GM23338 (cell line): ENCODE measurements at places on chromosomes 5 and 9. TPM values are rescaled to one million over a fixed set of nuclear protein-coding genes. Genes with fewer than 3 reads are reported as not detected.

- peak; percentile 23 for DNase-seq
Observed at GRCh38 chr9:120710110-120710981, 3.9 kb downstream of the MEGF9 start.

GRCh38 chr9:127686461-127687393, 20.1 kb upstream of the CFAP157 start:
- no peak for DNase-seq

GRCh38 chr9:135345775-135346433, 133.7 kb upstream of the PPP1R26 start:
- no peak for DNase-seq

GRCh38 chr5:88979244-88979643, 96.3 kb upstream of the MEF2C start:
- DNase-seq = peak; percentile 17

Gene RICTOR
- 27.4 and 30.2 TPM in 2 replicates for total RNA-seq

GRCh38 chr5:167870055-167870454, 421.4 kb upstream of the WWC1 start:
- DNase-seq = no peak

Gene KCNMB1
- total RNA-seq = 0.17 and 0.23 TPM in 2 replicates

Gene STARD4
- 92.0 and 106 TPM in 2 replicates for total RNA-seq

- DNase-seq = no peak
Observed at GRCh38 chr5:176501333-176501732, 35.9 kb downstream of the RNF44 start.

Gene MGAT4B
- total RNA-seq = 101 and 102 TPM in 2 replicates

DNA sequence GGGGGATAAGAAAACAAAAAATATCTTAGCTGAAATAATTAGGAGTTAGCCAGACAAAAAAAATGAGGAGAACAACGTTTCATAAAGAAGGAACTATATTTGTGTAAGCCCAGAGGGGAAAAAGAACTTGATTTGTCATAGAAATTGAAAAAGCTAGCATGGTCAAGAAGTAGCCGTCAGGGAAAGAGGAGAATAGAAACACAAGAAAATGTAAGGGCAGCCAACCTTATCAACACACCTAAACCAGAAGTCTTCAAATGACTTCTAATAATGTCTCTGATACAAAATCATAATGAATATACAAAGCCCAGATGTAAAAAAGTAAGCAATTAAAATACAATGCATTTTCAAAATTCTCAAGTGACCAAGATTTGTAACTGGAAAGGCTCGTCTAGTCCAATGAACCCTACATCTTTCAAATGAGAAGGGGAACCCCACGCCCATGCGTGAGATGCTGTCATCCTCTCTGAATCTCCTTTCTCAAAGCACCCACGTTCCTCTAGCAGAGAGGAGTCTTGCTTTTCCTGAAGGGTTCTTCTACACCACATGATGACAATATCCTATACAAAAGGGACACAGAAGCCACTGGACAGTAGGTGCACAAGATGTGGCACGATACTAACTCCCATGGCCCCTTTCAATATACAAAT, 103.7 kb downstream of the ARL15 start:
- DNase-seq = no peak

Gene ASS1
- 98.1 and 103 TPM in 2 replicates for total RNA-seq

DNA sequence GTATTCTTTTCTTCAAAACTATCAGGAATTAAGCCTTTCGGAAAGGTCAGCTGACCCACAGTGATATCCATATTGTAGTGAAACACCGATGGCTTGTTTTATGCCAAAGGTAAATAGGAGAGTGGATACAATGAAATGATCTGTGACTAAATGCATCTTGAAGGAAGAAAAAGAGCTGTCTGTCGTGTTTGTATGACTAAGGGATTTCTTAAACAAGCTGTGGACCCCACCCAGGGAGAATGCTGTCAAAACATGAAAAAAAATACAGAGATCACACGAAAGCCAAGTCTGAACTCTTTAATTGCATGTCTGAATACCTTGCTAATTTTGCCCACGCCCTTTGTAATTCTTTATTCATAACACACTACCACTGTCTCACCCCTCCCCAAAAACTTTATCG, 286.4 kb upstream of the WWC1 start:
- DNase-seq = no peak

DNA sequence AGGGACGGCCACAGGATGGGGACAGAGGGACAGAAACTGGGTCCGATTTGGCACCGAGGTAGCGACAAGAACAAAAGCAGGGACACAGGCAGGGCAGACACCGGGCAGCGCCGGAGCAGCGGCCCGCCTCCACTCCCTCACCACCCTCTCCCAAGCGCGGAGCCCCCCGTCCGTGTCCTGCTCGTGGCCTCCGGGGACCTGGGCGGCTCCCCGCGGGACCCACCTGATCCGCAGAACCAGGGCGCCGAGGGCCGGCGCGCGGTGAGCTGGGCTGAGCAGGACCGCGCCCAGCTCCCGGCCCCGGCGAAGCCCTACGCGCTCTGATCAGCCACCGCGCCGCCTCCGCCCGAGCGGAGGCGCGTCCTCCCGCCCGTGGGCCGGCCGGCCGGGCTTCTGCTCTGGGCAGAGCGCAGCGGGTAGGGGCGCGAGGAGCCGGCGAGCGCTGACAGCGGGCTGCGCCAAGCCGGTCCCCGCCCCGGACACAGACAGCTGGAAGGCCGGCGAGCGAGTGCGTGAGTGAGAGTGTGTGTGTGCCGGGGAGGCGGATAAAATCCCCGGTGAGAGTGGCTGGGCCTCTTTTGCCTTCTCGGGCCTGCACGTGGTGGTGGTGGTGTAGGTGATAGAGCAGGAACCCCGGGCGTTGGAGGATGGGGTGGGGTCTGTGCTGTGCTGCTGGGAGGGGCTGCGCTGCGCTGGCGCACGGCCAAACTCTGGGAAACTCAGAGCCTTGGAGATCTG, at the start of gene GGTA1:
Gene GGTA1 (minus strand): TSS at position 418 of the 738 bp plus-strand sequence. CDS start 31,922 bp downstream, outside the sequence.
- peak; percentile 67 for DNase-seq

GRCh38 chr9:109639674-109640579, 140.1 kb upstream of the PALM2AKAP2 start:
- peak; percentile 53 for DNase-seq

Gene PCDHA9
- 3.2 and 3.3 TPM in 2 replicates for total RNA-seq

GRCh38 chr9:86828631-86829030, 118.7 kb downstream of the GAS1 start:
- no peak for DNase-seq

DNA sequence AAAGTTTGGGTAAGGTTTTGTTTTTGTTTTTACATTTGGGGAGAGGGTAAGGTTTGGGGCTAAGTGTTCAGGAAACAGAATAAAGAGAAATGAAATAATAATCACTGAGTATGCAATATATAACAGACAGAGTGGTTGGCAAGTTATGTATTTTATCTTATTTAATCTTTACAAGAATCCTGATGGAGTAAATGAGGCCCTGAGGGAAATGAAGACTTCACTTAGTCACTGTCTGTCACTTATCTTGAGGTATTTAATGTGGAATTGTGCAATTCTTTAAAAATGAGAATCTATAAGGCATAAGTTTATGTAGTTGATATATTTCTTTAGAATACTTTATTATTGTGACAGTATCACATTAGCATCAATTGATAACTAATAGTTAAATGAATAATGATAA, 48.1 kb downstream of the TEK start:
- DNase-seq = no peak

GRCh38 chr5:45205403-45205961, 396.7 kb downstream of the MRPS30 start:
- peak; percentile 76 for DNase-seq

GRCh38 chr5:125863579-125863978, 559.6 kb upstream of the GRAMD2B start:
- no peak for DNase-seq

DNA sequence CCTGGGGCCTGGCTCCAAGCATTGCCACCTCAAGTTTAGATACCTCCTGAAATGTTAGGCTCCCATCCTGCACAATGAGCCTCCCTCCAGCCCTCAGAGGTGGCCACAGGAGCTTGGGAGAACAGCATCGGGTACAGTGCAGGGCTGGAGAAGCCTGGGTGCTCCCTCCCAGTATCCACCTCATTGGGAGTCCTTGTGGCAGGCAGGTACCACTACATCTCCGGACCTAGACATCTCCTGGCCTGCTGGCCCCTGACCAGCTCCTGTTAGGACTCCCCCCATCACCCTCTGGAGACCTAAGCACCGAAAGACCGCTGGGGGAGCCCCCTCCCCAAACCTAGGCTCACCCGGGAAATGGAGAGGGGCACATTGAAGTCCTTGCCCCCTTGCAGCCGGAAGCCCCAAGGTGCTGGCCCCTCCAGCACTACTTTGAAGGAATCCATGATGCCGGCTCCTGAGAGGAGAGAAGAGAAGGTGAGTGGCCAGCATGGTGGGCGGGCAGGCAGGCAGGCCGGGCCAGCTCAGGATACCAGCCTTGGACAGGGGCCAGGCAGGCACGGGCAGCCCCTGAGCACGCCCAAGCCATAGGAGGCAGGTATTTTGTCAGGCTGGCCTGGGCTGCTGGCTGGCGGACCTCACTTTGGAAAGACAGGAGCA, 1.2 kb downstream of the PDLIM7 start:
- DNase-seq = peak; percentile 72

DNA sequence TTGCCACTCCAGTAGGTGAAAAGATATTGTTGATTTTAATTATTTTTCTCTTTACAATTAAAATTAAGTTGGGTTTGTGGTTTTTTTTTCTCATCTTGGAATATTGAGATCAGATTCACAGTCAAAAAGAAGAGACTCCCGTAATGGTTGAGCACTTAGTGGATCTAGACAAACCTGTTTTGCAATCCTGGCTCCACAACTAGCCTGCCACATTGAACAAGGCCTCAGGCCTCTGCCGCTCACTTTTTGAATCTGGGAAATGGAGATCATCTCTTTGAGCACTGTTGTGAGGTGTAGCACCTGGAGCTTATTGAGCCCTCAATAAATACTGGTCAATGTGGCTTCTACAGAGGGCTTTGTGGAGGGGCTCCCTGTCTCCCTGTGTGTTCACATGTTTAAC, 37.1 kb upstream of the RARS1 start:
- no peak for DNase-seq

GRCh38 chr5:113330533-113331208, 104.1 kb downstream of the TSSK1B start:
- no peak for DNase-seq

- no peak for DNase-seq
Observed at GRCh38 chr9:135517407-135517822, 3.8 kb upstream of the LCN1 start.
